Stimulated activated CD4-positive, alpha-beta T cell treated with anti-CD3 and anti-CD28 coated beads, Interleukin-2, amount 100 ng/mL, for 48 hours (primary cell): ENCODE measurements at places on chromosomes 7 and 10.
A peak's percentile ranks its signal among the peaks of the same experiment; 100 is the strongest.

GRCh38 chr7:6365451-6365850 lies 82.3 kb downstream of the DAGLB start:
- DNase-seq: no peak

GRCh38 chr10:49168171-49168540 lies 20.0 kb downstream of the TMEM273 start:
- DNase-seq: no peak

GRCh38 chr7:123844712-123845219 lies at the start of gene HYAL4:
Gene HYAL4 (plus strand): TSS chr7:123845169. CDS start chr7:123868274, 23,105 bp downstream.
- no peak for DNase-seq

GRCh38 chr10:132390921-132391675 lies 5.9 kb upstream of the PWWP2B start:
- no peak for DNase-seq

GRCh38 chr10:108716352-108716751 lies 1207.0 kb downstream of the XPNPEP1 start:
- no peak for DNase-seq

GRCh38 chr10:132841615-132841975 lies 55.6 kb upstream of the NKX6-2 start:
- no peak for DNase-seq

GRCh38 chr10:13709931-13710650 lies 123.3 kb downstream of the PRPF18 start:
- DNase-seq: no peak

GRCh38 chr10:13527864-13528122 lies 1.0 kb downstream of the BEND7 start:
- DNase-seq: no peak

DNA sequence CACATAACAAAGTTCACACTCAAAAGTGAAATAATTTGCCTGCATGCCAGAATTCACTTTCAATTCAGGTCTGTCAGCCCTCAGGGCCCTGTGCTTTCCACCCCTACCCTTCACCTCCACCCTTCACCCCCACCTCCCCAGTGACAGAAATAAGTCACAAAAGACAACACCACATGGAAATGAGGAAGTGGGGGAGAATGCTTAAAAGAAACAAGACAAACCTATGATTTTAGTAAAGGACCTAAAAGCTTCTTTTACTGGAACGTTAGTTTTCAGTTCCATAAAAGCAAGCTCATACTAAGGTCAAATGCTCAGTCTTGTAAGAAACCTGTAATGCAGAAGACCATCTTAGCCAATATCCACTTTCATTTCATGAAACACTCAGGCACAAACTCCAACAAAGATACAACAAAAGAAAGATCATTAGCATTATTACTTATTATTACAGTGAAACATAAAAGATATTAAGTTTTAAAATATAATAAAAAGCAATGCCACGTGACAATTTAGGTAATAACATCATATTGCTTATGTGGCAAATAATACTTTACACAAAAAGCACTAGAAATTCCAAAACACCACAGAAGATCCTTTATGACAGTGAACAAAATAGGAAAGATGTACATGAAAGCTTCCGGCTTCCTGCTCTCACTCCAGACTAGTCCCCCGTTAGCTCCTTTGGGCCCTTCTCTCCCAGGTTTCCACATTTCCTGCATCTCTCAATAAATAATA lies 112.1 kb downstream of the LMBR1 start:
- peak; percentile 9 for DNase-seq

GRCh38 chr7:512541-513311 lies 6.9 kb downstream of the PDGFA start:
- DNase-seq: no peak

DNA sequence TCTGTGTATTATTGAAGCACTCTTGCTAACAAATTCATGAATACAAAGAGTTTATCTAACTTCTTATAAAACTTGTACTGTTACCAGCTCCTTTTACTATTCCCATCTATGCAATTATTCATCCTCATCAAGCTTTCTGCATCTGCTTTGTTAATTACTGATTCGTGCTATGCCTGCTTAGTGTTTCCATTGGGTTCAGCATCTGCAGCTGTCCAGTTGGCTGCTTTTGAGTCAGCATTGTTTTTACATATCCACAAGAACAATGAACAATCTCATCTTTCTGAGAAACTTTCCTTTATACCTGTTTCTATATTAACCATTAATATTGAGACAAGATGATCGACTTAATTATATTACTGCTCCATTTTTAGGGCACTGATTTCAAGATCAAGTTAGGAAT lies 19.6 kb upstream of the ANLN start:
- DNase-seq: no peak

DNA sequence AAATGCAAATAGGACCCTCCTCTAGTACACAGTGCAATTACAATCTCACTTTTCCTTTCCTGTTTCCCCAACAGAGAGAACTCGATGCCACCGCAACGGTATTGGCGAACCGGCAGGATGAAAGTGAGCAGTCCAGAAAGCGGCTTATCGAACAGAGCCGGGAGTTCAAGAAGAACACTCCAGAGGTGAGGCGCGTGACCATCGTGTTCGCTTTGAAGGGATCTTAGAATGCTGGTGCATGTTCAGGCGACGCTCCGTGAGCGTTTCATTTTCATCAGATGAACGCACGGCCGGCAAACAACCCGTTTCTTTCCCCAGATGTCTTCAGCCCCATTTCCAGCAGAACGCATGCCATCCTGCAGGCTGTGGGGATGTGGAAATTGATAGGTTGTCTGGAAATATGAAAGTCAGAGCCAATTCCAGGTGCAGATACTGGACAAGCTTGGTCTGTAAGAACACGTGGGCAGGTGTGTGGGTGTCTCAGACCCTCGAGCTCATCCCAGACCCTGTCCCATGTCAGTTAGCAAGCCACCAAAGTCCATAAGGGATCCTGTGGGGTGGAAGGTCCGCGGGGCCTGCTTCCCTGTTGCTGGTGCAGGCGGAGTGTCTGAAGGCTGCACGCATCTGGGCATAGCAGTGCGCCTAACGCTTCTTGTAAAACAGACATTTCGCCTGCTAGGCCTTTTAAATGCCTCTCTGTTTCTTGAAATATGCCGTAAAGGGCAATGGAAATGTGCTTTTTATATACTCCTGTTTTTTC lies 98.8 kb downstream of the CUX1 start:
- no peak for DNase-seq

DNA sequence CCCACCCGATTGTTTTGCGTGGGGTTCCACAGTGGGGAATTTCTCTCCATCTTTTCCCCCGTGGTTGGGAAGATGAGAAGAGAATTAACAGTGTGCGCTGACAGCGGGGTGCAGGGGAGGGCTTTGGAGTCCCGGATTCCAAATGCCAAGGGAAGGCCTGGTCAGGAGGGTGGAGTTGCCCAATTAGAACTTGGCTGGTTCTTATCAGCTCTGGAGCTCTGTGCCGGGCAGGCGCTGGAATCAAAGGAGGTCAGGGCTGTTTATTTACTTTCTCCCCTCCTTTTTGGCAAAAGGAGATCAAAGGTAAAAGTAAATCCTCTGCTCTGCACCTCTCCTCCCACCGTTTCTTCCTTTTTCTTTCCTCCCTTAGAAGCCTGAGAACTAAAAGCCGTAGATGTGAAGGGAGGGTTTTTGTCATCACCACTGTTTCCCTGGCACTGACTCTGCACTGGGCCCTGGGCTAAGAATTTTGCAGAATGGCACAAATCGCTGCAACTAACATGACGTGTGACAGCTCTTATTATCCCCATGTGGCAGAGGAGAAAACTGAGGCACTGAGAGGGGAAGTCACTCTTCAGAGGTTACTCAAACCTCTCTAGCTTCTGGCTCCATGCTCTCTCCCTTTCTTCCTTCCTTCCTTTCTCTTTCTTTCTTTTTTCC lies 95.2 kb upstream of the ZNF716 start:
- DNase-seq: no peak

DNA sequence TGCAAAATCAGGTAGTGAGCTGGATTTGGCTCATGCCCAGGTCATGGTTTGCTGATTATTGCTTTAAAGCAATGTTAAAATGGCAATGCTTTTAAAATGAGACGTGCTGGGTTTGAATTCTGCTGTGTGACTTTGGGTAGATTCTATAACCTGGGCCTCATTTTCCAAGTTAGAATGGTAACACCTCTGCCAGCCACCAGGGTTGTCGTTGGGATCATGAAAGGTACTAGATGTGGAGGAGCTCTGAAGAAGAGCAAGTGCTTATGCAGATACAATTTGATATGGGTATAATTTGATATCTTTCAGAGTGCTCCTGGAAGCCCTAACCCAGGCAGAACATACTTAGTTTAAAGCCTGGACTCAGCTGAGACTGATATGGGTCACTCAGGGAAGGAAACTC lies 60.0 kb downstream of the EVX1 start:
- DNase-seq: no peak
